NCI-H2171 (cell line): ENCODE measurements at places on chromosomes 12 and 14.

DNA sequence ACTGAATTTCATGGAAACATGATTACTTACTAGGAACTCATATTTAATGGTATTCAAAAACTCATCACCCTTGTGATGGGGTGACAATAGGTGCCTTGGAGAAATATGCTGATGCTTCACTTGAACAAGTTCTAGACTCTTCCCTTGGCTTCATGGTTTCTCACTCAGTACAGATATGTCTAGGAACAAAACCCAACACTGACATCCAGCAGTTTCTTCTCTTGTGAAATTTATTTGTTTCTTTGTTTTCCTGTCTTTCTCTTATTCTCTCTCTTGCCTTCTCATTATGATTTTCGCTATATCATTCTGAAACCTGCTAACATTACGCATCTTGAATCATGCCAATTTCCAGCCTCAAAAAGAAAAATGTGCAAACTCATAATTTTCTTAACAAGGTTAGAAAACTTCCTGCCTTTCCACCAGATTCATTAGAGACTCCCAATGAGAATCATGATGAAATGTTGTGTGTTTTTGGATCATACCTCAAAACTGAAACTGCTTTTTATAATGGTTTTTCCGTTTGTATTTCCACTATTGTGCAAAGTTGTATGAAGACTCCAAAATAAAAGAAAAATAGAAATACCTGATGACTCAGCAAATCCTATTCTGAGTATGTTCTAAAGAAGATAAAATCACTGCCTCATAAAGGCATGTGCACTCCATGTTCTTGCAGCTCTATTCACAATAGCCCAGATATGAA is 1021.5 kb downstream of the TMEM121 start:
- no peak for DNase-seq

DNA sequence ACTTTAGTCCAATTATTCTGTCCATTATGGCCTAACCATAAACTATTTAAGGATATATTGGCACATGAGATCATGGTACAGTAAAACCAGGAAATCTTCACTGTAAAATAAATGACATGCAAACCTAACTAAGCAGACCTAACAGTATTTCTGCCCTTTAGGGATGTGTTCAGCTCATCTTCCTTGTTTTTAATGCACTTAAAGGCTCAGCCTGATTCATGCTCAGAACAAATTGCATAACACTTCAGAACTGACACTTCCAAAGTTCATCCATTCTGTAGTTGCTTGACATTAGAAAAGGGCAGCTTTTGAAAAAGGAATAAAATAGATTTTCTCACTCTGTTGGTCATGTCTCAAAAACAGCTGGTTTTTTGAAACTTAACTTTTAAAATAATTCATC is 708.5 kb downstream of the C12orf50 start:
- no peak for DNase-seq

- no peak for DNase-seq
These were observed 2.4 kb downstream of the DHRS2 start for GRCh38 chr14:23638414-23639047.

DNA sequence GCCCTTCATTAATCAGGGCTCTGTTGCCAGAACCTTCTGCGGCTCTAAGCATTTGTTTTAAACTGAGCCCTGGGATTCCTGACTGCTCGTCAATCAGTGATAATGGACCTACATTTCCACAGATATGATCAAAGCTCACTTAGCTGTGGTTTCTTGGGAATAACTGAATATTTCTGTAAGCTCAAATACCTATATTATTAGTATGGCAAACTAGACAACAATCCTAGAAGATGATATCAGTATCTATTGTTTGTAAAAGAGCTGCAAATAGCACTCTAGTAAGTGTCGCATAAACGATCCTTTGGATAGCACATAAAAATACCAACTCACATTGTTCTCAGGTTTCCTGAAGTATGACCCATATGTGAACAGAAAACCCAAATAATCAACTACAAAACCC is 150.4 kb downstream of the PPM1H start:
- DNase-seq = no peak

DNA sequence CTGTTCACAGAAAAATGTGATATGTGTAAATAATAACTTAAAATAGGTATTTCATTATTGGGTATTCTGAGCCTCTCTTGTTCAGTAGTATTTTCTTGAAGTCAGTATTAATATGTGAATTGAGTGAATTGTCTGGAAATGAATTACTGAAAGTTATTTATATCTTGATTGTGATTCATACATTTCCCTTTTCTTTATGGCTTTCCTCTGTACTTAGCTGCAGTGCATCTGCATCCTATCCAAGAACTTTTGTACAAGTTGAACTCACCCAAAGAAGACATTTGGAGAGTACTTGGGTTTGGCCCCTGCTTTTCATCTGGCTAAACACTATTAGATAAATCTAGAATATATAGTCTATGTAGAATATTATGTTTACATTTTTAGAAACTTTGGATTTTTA is 326.0 kb downstream of the RAD51B start:
- no peak for DNase-seq

DNA sequence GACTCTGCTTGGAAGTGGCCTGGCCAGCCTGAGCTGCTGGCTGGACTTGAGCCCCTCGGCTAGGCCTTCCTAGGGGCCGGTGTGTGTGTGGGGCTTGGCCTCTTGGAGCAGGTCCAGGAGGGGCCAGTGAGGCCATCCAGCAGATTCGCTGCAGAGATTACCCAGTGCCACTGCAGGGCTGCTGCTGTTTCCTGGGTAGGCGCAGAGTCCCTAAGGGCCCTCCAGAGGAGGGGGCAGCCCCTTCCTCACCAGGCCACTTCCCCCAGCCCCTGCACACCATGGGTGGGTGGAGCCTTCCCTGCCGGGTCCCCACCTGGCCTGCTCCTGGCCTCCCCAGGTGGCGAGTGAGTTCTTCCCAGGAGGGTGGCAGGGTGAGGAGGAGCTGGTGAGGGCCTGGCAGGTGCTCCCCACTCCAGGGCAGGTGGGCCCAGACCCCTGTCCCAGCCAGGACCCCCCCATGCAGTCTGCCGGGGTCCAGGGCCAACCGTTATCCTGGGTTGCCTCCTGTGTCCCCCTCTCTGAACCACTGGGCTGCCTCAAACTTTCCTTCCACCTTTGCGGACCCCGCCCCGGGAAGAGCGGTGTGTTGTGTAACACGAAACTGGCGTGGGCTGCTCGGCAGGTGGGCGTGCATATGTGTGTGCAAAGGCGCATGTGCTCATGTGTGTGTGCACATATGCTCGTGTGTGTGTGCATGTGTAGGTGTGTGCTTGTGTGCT is 25.1 kb downstream of the ASPG start:
- no peak for DNase-seq

DNA sequence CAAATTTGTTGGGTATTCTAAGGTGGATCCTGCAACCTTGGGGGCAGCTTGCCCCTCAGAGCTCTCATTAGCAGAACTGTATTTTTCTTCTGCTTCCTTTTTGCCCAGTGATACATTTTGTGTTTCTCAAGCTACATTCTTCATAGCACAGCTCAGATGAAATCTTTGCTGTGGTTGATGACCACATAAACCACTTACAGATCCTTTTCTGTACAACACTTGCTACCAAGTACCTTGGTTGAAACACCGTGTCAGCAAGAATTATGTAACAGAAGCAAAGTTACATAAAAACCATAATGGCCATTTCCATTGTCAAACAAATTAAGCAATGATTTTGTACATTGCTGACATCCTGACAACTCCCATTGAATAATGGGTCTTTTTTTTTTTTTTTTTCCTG is 9.7 kb upstream of the PLBD1 start:
- DNase-seq = no peak

DNA sequence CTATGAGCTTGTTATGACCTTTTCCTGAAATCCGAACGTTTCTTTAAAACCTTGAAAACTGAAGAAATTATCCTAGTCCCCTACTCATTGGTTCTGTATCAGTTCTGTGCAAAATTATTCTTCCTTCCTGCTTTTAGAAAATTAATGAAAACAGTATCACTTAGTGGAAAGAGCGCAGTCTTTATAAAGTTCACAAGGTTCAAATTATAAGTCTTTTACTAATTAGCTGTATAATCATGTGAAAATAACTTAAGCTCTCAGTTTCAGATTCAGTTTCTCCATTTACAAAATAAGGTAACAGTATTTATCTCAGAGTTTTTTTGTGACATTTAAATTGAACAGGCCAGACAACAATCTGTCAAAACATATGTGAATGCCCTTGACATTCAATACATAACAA is 306.1 kb downstream of the ADAMTS20 start:
- DNase-seq = no peak

GRCh38 chr12:25583545-25583944 is 30.5 kb upstream of the LMNTD1 start:
- DNase-seq = no peak

GRCh38 chr12:116492703-116493324 is 66.4 kb upstream of the MAP1LC3B2 start:
- no peak for DNase-seq

DNA sequence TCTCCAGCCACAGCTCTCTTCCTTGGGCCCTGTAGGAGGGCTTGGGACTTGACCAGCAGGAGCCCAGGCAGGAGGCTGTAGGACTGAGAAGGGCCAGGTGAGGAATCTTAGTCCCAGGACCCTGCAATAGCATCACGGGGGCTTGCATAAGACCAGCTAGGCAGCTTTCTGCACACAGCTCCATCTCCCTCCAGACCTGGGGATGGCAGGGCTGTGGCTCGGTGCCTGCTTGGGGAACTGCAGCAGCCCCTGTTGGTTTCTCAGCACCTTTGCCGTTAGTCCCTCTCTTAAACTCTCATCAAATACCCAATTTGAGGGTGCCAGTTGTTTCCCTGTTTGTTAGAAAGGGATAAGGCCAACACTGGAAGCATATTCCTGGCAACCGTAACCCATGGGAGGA is 14.3 kb downstream of the DIO3 start:
- no peak for DNase-seq

DNA sequence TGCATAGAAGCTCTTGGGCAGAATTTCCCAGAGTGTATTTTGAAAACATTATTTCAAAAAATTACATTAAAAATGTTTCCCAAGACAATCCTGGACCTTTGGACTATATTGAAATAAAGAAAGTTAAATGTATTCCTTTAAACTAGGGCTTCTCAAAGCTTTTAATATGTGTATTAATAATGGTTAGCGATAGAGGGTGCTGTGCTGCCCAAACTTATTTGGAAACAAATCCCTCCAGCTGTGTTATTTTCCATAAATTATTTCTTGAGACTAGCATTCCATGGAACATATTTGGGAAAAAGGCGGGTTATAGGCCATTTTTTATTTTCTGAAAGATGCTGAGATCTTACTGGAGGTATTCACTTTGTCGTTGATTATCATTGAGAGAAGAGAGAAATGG is 397.8 kb upstream of the MIS18BP1 start:
- DNase-seq = no peak

DNA sequence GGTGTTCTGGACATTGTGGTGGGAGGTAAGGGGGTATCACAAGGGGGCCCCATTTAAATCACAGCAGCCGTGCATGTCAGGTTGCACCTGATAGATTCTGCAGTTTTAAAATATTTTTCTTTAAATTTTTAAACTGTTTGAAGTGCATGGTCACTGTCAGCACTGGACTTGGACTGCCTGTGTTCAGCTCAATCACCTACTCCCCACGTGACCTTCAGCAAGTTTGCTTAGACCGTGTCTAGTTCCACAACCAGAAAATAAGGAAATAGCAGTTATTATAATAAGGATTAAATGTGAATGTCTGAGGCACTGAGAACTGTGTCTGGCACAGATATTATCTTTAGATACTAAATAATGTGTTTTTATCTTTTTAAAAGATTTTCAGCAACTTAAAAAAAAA is 64.7 kb downstream of the ESR2 start:
- DNase-seq = no peak

DNA sequence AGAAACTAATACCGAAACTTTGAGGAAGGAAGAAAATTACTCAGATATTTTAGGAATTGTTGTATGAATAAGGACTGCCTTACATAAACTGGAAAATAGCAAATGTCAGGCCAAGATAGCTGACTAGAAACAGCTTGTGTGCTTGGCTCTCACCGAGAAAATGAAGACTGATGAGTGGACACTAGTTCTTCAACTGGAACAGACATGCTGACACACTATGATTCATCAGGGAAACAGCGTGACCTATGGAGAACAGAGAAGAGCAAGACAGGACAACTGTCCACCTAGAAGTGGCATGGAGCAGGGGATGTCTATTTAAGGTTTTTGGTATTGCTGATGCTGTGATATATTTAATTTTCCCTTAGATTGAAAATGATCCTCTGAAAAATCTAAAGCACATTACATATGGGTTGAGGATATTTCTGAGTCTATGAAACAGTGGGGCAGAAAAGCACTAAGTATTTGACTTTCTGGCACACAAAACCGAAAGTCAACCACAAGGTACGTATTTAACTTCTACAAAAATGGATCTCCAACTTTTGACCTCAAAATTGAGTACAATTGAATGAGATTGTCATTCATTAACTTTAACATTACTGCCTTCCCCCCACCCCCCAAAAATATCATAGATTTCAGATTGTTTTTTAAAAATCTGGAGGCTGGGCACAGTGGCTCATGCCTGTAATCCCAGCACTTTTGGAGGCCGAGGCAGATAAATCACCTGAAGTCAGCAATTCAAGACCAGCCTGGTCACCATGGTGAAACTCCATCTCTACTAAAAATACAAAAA is 863.2 kb downstream of the LRFN5 start:
- no peak for DNase-seq

- DNase-seq = peak; percentile 2
These were observed 471.6 kb upstream of the FOXG1 start for GRCh38 chr14:28294834-28295440.

DNA sequence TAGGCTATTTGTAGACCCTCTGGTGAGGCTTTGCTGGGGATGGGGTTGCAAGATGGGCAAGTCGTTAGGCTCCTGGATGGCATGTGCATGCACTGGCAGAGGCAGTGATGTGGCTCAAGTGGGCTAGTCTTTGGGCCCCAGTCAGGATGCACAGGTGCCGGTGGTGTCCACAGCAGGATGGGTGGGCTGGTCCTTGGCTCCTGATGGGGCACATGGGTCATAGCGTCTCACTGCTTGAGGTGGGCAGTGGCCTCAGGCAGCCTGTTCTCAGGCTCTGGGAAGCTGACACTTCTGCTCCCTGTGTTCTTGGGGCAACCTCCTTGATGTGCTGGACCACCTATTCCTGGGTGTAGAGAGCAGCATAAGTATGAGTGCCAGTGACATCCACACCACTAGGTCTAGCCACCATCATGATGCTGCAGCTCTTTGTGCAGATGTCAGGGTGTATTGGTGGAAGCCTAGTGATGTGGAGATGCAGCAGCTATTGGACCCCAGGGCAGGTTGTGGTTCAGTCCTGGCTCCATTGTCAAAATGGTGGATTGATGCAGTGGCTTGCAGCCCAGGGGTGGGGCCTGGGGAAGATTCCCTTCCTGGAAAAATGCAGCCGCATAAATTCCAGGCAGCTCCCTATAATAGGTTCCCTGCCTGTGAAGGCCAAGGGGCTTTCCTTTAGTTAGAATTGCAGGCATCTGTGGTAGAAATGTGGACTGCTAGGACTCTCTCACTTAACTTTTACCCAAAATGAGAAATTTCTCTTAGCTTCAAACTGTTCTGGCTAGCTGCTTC is 742.5 kb upstream of the MDGA2 start:
- no peak for DNase-seq

- DNase-seq = no peak
These were observed at the start of gene HOXC4 for GRCh38 chr12:54053751-54054741. HOXC4 (plus strand) TSS chr12:54053835; CDS start chr12:54053923, 88 bp downstream.

- no peak for DNase-seq
These were observed 129.3 kb downstream of the ACSS3 start for GRCh38 chr12:81207173-81207572.
